ENCODE measurements at places on chromosomes 7 and 10. TPM values are rescaled to one million over a fixed set of nuclear protein-coding genes. Genes with fewer than 3 reads are reported as not detected.

GRCh38 chr10:1364151-1364910 lies 308.1 kb downstream of the WDR37 start:
- no peak for DNase-seq

DNA sequence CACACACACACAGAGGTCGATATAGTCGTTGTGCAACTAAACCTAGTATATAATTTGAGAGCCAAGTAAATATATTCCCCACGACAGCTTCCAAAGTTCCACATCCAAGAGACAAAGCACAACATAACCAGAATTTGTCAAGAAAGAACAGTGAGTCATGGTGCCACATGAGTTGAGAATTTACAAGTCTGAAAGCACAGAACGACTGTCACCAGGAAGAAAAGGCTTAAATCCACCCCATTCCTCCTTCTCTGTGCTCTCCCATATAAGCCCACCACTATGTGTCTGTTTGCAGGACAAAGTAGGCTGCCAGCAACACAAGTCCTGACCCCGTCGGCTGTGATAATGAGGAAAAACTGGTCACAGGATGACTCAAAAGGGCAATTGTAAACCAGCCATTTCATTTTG lies 32.8 kb downstream of the GSAP start:
- no peak for DNase-seq

DNA sequence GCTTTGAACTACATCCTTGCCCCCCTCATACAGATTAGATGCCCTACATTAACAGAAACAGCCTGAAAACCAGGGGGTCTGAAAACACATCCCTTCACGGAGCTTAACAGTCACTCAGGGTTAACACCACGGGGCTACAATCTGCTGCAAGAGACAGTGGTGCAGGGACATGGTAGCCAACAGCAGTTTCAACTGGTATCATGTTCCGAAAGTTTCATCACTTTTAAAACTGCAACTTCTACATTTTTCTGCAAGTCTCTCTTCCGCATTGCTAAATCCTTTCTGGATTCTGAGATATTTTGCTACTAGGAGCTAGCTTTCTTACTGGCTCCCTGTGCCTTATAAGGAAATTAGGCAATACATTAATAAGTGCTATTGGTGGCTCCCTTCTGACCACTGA lies 92.6 kb downstream of the JAZF1 start:
- DNase-seq = no peak

DNA sequence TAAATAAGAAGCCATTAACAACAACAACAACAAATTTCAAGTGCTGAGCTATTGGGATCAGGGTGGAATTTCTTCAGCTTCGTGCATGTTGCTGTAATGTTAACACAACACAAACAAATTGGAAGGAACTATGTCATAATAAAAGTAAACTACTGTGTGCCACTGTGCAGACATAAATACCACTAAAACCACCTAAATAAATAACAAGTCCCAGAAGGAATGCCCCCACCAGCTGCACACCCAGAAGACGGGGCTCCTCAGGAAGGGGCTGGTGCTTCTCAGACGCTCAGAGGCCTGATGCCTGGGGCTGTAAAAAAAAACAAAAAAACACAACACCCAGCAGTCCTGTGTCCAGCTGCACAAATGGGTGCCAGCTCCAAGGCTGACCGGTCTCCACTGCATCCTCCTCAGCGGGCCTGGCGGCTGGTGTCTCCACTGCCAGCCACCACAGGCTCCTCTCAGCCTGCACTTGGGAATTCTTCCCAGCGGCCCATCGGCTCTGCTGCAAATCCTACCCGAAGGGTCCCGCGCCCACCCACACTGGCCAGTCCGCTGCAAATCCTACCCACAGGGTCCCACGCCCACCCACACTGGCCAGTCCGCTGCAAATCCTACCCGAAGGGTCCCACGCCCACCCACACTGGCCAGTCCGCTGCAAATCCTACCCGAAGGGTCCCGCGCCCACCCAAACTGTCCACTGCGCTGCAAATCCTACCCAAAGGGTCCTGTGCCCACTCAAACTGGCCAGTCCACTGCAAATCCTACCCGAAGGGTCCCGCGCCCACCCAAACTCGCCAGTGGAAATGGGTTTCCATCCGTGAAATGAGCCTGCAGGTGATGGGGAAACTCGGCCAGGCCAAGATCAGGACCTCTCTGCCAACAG lies 35.8 kb upstream of the DNAAF5 start:
- DNase-seq = no peak

DNA sequence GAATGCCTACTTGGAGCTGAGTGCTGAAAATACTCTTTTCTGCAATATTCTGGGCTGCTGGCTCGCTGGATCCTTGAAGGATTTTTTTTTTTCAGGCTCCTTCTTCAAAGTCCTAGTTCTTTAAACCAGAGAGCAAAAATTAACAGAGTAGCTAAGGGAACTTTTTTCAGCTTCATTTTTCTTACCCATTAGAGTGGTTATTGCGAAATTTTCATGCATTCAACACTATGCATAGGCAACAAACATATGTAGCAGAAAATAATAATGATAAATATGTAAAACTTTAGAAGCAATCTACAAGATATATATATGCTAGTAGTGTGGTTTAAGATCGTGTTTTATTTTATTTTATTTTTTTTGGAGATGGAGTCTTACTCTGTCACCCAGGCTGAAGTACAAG lies 264.6 kb downstream of the SFMBT2 start:
- no peak for DNase-seq

DNA sequence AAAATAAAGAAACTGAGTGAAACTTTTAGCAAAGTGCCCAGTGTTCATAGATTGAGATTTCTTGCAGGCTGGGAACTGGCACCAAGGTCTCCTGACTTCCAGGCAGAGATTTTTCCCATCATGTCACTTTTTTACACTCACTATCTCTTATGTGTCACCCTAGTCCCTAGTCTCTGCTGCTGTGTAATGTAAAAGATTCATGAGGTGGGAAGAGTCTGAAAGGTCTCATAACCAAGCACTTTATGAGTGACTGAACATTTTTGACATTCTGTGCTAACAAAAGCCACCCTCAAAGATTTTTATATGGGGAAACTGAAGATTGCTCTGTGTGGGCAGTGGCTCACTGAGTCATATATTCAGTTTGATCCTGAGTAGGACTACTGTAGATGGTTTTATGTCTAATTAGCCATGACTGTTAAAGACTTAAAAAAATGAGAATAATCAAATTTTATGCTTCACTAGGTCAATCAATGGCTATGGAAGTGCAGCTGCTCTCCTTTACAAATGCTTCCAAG lies 900.3 kb upstream of the SORCS1 start:
- DNase-seq = no peak

- DNase-seq = no peak
These were observed 65.3 kb downstream of the NPY start for GRCh38 chr7:24349339-24349738.

- DNase-seq = peak; percentile 75
These were observed 21.7 kb downstream of the AMZ1 start for GRCh38 chr7:2709553-2710285.

The EIF3A gene
- 63.2 TPM for total RNA-seq

The CAV1 gene
- total RNA-seq = 15.1 TPM

Measured in dorsolateral prefrontal cortex (tissue), 122 donors.